ENCODE measurements at places on chromosomes 11 and 22.

- no peak for DNase-seq
Measured at GRCh38 chr22:38176170-38176741, 5.4 kb downstream of the PLA2G6 start.

- DNase-seq: no peak
Measured at GRCh38 chr11:35145271-35145670, 6.3 kb downstream of the CD44 start.

- peak; percentile 89 for DNase-seq
Measured at GRCh38 chr11:115317277-115318185, 186.7 kb downstream of the CADM1 start.

DNA sequence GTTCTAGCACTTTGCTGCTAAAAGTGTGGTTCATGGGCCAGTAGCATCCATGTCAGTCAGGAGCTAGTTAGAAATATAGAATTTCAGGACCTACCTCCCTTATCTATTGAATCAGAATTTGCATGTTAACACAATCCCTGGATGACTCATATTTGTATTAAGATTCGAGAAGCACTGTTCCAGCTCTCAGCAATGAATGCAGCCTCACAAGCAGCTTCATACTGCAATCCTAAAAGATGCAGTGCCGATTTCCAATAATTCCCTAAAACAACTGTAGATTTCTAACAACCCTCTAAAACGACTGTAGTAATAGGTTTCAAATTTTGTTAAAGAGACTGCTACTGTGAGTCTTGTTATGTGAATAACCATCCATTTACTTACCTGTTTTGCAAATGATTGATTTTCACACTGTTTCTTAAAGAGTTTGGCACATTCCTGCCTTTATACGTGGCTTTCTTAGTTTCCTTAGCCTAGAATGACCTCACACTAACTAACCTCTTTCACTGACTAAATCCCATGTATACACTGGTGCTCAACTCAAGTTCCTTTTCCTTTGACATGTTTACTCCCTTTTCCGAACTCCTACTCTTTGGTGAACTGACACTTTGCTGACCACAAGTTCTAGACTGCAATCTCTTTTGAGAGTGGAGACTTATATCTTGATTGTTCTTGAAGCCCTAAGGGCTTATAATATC lies 511.8 kb downstream of the METTL15 start:
- DNase-seq: no peak

GRCh38 chr11:11022125-11022730 lies 164.4 kb upstream of the ZBED5 start:
- no peak for DNase-seq

- DNase-seq: no peak
Measured at GRCh38 chr11:71081704-71082230, 170.6 kb downstream of the SHANK2 start.

DNA sequence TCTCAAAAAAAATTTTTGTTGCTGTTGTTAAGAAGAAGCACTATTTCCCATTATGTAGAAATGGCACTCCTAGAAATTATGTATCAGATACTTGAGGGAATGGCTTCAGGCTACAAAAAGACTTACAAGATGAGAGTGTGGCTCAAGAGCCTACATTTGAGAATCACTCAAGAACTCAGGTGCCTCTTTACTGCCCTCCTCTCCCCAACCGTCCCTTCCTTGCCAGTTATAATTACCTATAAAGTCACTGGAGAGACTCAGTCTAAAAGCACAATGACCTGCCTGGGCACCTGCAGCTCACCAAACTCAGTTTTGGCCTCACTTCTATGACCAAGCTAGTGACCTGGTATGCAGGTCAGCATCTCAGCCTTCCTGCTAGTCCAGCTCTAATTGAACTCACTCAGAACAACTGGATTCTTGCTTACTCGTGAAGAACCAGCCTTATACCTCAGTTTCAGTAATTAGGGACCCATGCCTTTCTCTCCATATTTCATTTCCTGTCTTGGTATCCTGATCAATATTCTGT lies 41.9 kb upstream of the PPP2R1B start:
- no peak for DNase-seq

DNA sequence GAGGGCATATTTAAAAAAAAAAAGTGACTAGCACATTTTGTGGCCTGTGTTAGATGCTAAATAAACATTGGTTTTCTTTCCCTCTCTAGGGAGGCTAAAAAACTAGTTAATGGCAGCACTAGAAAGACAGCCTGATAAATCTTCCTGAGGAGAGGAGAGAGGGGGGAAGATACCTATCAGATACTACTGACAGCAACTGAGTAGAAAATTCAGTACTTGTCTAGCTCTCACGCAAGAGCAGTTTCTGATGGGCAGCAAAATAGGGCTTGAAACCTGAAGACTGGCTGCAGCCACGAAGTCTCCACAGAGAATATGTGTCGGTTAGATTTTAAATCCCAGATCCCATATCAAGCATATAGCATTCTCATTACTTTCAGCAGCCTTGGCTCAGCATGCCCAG lies 388.2 kb downstream of the KCNA4 start:
- no peak for DNase-seq

- DNase-seq: no peak
Measured at GRCh38 chr11:3840870-3841425, at the start of gene RHOG. Gene RHOG (minus strand): TSS chr11:3840959. CDS start chr11:3828138, 12,821 bp downstream.

- DNase-seq: no peak
Measured at GRCh38 chr11:46330563-46331281, 16.5 kb upstream of the DGKZ start.

DNA sequence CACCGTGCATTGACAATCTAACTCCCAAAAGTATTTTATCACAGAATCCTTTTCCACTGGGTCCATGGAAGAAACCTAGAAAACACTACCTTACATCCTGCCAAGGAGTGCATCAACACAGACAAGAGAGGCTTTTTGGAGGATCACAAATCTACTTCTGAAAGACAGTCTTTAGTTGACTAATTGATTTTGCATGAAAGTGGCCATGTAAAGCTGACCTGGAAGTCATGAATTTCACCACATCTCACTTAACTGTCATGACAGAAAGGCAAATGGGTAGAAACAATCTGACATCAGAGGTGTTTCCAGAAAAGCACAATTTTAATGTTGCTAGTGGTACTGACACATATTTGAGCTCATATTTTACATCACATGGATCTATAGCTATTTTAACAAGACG lies 101.6 kb downstream of the FAM76B start:
- DNase-seq: no peak

DNA sequence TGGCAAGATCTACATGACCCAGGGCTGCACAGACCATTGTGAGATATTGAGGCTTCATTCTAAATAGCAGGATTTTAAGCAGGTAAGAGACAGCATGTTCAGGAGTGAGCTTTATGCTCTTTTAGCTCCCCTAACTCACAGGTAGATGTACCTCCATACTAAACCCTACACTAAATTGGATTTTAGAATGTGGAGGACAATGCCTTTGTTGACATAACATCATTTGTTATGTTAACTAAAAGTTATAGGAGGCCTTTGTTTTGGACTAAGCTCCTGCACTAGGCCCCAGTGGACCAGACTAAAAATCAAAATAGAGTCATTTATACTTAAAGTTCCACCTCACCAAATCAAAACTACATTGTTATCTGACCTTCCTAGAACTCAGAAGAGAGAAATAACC lies 6.8 kb downstream of the DDIAS start:
- DNase-seq: no peak

- no peak for DNase-seq
Measured at GRCh38 chr11:113496026-113496651, 20.9 kb upstream of the DRD2 start.

DNA sequence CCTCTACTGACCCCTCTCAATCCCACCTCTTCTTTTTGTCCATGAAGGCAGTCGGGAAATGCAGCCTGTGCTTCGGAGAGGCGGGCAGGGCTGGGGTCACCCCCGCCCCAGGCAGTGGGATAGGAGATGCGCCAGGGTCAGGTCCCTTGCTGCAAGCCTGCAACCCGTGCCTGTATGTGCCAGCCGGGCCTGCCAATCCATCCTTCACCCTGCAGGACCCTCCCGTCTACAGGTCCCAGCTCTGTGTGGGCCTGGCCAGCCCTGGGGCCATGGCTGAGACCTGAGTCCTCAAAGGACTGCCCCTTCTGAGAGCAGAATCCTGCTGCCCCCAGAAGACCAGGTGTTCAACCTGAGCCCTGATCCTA lies 10.9 kb downstream of the ASCL2 start:
- DNase-seq: no peak

DNA sequence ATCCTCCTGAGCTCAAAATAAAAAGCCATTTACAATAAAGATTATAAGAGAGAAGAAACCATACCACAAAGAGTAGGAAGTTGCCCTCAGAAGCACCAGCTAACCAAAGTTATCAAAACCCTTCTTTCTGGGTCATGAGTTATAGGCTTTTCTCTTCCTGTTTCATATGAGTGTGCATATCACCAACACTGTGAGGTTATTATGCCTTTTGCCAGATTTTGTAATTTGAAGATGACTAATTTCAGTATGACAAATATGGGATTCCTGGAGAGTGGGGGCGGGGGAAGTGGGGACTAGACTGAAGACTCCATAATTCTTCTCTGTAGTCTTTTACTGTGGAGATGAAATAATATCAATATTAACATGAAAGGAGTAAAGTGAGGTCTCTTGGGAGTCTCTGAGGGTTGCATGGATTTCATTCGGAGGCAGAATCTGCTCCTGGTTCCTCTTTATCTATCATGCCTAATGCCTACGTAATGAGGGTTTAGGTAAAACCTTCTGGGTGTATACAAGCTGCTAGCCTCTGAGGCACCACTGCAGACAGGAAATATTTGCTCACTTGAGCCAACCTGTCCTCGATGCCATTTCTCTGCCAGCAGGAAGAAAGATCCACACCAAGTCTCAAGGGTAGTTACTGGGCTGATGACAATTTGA lies 2.1 kb downstream of the LPXN start:
- no peak for DNase-seq

- DNase-seq: no peak
Measured at GRCh38 chr22:26025626-26026025, 143.6 kb upstream of the SEZ6L start.

DNA sequence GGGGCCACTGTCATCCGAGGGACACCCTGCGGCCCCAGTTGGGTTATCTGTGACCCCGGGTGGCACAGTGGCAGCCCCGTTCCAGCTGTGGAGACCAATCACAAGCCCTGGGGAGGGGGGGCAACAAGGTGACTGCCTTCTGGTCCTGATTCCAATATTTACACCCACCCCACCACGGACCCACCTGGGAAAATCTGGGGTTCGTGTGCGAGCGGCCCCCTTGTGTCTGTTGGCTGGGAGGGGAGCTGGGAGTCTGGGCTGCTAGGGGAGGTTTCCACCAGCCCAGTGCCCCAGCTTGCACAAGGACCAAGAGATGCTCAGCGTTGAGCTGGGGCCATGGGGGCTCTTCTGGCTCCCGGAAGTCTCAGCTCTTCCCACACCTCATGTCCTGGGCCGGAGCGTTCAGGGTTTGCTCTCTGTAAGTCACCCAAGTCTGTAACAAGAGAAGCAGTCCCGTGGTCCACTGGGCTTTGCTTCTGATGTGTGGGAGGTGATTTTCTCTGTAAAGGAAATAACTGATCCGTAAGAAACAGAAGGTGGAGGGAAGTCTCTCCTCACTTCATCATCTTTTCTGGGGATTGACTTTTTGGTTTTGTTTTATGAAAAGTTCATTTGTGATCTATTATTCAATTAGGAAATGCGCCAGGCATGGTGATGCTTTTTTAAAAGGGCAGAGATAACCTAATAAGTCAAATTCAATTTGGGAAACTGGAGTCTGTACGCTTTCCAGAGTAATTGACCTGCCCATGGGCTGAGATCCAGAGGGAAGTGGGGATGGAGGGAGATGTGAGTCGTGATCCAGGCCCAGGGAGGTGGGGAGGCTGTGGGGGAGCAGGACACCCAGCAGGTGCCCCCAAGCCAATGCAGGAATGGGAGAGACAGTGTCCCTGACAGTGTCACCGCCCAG lies 22.4 kb upstream of the GAL start:
- no peak for DNase-seq

- DNase-seq: no peak
Measured at GRCh38 chr11:57055744-57056143, 67.0 kb downstream of the OR5AK2 start.

DNA sequence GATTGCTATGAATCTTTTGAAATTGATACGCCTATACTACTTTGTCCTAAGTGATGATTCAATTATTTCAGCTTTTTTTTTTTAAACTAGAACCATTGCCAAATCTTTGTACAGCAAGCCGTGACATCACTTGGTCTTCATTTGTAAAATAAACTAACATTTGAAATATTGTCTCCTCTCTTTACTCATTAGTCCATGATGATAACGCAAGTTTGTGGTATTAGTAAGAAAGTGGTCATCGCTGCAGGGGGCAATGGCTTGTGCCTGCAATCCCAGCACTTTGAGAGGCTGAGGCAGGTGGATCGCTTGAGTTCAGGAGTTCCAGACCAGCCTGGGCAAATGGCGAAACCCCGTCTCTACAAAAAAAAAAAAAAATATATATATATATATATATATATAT lies 12.9 kb upstream of the ARHGAP42 start:
- DNase-seq: no peak

DNA sequence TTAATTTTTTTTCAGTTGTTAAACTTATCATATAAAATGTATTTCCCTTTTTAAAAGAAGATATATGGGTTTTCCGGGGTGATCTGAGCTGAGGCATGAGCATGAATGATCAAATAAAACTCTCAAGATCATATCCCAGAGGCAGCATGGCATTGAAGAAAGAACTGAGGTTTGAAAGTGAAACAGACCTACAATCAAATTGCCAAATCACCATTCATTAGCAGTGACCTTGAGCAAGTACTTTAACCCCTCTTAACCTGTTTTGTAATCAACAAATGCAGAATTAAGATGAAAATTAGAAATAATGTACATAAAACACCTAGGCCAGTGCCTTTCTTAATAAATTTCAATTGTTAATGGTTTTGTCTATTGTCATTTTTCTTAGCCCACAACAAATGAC lies 116.0 kb downstream of the RBFOX2 start:
- DNase-seq: no peak

DNA sequence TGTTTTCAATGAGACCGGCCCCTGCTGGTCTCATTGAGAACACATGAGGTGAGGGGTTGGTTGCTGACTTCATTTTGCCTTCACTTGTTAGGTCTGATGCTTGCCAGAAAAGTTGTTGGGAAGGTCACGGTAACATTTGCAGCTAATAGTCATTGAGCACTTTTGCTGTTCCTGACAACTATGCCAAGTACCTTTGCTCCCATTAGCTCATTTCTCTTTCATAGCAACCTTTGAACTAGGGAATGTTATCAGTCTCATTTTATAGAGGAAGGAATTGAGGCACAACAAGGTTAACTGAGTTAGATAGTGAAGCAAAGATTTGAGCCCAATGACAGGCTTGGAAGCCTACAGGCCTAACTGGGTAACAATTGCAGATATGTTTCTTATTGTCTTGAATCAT lies 195.4 kb upstream of the LARGE1 start:
- DNase-seq: no peak

Measured in NCI-H1417 treated with DMSO at 0.1 percent for 48 hours (cell line).